NCI-H1048 (cell line): ENCODE measurements at places on chromosomes 16 and 17.

DNA sequence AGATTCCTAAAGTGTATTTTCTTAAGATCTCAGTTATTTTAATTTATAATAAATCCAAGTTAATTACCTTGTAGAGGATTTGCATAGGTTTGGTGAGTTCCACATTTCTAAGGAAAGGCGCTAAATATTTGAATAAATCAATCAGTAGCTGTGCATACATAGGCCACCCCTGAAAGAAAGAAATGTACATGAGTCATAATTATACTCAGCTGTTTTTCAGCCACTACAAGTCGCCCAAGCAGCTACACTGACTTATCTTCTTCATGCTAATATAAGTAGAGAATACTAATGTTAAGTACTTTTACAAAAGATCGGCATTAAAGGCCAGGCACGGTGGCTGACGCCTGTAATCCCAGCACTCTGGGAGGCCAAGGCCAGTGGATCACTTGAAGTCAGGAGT, 14.9 kb downstream of the SETD6 start:
- DNase-seq = no peak

- no peak for DNase-seq
Measured at GRCh38 chr17:68612923-68613292, 11.7 kb upstream of the FAM20A start.

DNA sequence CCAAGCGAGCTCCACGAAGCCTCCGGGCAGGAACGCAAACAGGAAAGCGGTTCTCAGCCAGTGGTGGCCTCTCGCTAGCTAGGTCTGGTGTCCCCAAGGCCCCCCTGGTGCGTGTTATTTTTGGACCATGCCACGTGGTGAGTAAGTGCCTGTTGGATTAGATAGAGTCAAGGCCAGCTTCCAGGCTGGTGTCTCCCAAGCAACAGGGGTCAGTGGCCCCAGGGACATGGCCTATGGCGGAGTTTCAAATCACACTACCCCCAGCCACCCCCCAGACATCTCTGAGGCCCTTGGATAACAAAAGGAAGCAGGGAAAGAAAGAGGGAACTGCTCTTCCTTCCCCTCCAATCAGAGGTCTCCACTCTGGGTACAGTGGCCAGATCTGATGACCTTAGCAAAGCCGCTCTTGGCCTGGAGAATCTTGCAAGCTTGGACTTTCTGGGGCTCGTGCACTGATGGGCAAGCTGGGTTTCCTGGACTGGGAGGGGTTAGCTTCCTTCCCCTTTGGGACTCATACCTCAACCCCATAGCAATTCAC, 58.2 kb downstream of the MAF start:
- no peak for DNase-seq

DNA sequence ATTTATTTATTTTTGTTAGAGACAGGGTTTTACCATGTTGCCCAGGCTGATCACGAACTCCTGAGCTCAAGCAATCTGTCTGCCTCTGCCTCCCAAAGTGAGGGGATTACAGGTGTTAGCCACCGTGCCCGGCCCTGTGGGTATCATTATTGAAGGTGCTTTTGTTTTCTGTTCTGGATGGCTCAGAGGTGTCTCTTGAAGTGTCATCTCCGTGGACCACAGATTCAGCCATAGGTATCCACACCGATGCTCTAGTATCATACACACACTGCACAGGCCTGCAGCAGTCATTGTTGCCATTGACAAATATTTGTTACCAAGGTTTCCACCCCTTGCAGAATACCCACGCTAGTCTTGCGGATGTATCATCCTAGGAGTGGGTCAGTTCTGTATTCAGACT, 446.2 kb downstream of the XYLT1 start:
- DNase-seq = no peak

GRCh38 chr16:86895606-86896005, 317.3 kb downstream of the FOXL1 start:
- DNase-seq = no peak

DNA sequence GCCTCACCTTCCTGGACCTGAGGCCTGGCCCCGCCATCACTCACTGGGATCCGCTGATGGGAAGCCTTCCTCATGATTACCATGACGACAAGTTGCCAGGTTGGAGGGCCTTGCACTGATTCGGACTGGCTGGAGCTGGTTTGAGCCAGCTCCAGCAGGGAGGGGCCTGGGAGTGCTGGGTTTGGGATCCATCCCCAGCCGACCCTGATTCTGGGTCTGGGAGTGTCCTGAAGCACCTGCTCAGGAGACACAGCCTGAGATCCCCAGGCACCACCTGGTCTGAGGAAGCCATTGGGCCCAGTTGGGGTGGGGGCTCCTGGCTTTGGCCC, 5.9 kb upstream of the BAIAP3 start:
- no peak for DNase-seq
